HuH-7 (cell line): ENCODE measurements at places on chromosomes 7 and 10.

GRCh38 chr7:37757563-37757962 is 74.0 kb downstream of the GPR141 start:
- DNase-seq, result no peak

- no peak for DNase-seq
These were observed 4.8 kb downstream of the EPHB4 start for GRCh38 chr7:100822236-100823139.

GRCh38 chr10:44824607-44825006 is 86.5 kb upstream of the TMEM72 start:
- no peak for DNase-seq

GRCh38 chr7:85156661-85157208 is 30.1 kb downstream of the SEMA3D start:
- no peak for DNase-seq
